ENCODE measurements at places on chromosomes 4 and X.
A peak's percentile ranks its signal among the peaks of the same experiment; 100 is the strongest.

GRCh38 chrX:46573331-46573891, at the start of gene CHST7:
CHST7 (plus strand) TSS chrX:46573765; CDS start chrX:46573932, 167 bp downstream.
- DNase-seq: peak; percentile 41

- no peak for DNase-seq
These were observed 276.8 kb downstream of the SPOCK3 start for GRCh38 chr4:166957451-166957850.

DNA sequence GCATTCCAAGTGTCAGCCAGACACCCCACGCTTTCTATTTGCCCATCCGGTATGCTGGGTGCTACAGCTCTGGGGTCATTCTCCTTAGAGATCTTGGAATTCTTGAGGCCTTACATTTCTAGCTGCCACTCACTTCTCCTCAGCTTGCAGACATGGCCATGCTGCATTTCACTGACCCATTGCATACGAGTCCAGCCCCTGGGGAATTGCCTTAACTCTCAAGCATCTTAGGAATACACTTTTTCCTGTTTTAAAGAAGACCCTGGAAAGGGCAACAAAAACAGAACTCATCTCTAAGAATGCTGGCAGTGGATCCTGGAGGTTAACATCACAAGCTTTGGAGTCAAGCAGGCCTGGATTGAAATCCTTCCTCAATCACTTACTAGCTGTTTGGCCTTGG, 122.0 kb upstream of the LNX1 start:
- no peak for DNase-seq

- no peak for DNase-seq
These were observed 24.8 kb downstream of the CDKN2AIP start for GRCh38 chr4:183469285-183469684.

GRCh38 chrX:108131471-108131870, 39.9 kb downstream of the ATG4A start:
- DNase-seq: no peak

GRCh38 chr4:36325499-36325898, 44.1 kb downstream of the DTHD1 start:
- DNase-seq: no peak

DNA sequence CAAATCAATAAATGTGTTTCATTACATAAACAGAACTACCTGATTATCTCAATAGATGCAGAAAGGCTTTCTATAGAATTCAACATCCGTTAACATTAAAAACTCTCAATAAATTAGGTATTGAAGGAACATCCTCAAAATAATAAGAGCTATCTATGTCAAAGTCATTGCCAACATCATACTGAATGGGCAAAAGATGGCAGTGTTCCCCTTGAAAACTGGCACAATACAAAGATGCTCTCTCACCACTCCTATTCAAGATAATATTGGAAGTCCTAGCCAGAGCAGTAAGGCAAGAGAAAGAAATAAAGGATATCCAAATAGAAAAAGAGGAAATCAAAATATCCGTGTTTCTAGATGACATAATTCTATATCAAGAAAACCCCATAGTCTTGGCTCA, 466.4 kb downstream of the MAGEE1 start:
- DNase-seq: no peak

DNA sequence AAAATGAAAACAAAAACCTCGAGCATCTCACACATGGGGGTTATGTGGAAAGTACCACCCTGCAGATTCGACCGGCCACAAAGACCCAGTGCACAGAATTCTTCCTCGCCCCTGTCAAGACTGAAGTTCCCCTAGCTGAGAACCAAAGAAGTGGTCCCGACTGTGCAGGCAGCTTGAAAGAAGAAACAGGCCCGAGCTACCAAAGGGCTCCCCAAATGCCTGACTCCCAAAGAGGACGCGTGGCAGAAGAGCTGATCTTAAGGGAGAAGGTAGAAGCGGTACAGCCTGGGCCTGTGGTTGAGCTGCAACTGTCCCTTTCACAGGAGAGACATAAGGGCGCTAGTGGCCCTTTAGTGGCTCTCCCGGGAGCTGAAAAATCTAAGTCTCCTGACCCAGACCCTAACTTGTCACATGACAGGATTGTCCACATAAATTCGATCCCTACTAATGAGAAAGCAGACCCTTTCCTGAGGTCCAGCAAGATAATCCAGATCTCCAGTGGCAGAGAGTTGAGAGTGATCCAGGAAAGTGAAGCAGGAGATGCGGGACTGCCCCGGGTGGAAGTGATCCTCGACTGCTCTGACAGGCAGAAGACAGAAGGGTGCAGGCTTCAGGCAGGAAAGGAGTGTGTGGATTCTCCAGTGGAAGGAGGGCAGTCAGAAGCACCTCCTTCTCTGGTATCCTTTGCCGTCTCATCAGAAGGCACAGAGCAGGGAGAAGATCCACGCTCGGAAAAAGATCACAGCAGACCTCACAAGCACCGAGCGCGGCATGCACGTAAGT, 108.8 kb upstream of the MYOZ2 start:
- DNase-seq: no peak
